H1 (cell line): ENCODE measurements at places on chromosomes 1 and 21. TPM values are rescaled to one million over a fixed set of nuclear protein-coding genes. Genes with fewer than 3 reads are reported as not detected.
A peak's percentile ranks its signal among the peaks of the same experiment; 100 is the strongest.

- DNase-seq: no peak
Measured at GRCh38 chr1:108643492-108644335, 17.2 kb downstream of the HENMT1 start.

DNA sequence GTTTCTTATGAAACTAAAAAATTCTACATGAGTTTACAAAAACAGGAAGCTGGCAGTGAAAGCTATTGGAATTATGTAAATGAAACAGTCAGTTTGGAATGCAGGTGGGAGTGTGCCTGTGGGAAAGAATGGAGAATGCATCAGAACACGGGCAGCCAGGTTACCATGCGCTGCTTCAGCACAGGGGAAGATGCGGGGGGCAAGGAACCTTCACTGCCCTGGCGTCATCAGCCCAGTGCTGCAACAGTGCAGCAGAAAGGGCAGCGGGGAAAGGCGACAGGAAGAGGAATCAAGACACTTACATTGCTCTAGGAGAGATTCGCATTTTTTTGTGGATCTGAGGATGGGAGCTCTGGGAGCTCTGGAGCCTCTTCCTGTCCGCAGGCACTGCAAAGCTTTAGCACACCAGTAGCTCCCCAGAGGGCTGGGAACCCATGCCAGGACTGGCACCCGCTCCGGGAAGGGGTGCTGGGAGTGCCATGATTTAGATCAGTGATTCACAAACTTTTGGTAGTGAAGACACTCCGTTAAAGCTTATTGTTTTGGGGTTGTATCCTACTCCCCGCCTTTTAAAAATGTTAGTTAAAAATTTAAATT lies 64.1 kb upstream of the WDR26 start:
- peak; percentile 75 for DNase-seq

- no peak for DNase-seq
Measured at GRCh38 chr1:15328351-15329103, 81.2 kb upstream of the EFHD2 start.

- no peak for DNase-seq
Measured at GRCh38 chr1:46248122-46248920, 758 bp downstream of the RAD54L start.

DNA sequence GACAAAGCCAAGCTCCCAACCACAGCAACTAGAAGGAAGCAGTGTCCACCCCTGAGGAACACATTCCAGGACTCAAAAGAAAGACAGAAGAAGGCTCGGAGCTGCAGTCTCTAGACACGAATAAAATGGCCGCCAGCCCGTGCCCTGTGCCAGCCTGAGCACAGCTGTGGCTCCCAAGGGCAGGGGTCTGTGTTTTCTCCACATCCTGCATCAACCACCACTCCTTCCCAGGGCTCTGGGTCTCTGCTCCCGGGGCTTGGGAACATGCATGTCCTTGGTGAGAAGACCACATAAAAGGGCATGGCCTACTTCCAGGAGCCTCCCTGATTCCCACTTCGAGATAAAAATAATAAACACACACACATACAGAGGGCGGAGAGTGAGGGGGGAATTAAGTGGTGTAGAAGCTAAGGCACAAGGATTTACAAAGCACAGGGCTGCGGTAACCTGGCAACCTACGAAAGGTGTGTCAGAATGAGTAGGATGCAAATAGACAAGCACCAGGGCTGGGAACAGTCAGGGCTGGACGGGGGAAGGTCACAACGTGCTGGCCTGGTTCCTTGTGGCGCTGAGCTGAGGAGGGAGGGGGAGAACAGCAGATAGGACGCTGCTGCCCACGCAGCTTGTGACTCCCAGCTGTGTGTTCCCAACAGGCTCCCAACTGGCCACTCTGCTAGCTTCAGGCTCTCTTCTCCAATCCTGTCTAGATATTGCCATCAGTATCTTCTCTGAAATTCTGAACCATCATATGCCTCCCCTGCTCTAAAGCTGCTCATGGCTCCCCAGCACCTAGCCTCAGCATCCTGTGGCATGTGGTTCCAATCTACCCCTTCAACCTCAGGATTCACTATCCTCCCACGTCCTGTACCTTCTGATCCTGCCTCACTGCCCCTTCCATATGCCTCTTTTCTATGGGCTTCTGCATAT lies 72.5 kb downstream of the CD34 start:
- no peak for DNase-seq

GRCh38 chr1:1135339-1136136 lies 19.6 kb upstream of the C1orf159 start:
- DNase-seq: no peak

DNA sequence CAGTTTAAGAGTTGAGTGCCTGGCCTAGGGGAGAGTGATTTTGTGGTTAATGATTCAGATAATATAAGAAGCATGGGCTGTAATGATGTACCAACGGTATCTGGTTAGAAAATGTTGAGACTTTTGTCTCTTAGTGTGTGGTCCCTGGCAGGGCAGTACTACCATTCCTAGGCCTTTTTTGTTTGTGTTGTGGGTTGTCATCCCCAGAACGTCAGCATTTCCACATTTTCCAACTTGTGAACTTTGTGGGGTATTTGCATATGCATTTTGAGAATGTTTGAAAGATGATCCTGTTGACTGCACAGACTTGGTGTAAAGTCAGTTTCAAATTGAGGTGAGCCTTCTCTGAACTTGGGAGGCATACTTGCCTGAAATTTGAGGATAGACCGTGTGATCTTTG lies 11.4 kb downstream of the NEK7 start:
- DNase-seq: no peak

DNA sequence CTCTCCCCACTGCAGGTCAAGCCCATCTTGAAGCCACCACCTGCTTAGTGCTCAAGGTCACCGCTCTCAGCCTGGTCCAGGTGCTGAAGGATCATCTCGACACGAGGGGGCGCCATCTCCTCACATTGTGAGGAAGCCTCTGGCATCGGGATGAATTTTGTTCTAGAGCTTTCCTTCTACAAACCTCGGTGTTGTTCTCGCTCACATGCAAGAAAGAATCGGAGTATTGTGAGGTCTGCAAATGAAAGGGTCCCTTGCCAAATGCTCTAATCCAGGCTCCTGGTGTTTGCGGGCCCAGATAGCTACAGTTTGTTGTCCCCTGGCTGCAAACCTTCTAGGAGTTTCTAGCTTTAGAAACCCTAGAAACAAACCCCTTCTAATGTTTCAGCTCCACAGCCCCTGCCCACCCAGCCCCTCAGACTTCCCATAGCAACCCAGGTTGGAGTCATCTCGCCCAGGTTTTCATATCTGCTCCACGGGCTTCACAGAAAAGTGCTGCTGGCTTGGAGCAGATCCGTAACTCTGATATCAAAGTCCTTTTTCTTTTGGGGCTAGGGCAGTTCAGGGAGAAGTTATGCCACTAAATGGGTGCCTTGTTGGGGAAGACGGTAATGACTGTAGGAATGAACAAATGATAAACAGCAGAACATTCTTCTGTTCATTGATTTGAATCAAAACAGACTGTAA lies 8.6 kb upstream of the ATP5PO start:
- peak; percentile 97 for DNase-seq

DNA sequence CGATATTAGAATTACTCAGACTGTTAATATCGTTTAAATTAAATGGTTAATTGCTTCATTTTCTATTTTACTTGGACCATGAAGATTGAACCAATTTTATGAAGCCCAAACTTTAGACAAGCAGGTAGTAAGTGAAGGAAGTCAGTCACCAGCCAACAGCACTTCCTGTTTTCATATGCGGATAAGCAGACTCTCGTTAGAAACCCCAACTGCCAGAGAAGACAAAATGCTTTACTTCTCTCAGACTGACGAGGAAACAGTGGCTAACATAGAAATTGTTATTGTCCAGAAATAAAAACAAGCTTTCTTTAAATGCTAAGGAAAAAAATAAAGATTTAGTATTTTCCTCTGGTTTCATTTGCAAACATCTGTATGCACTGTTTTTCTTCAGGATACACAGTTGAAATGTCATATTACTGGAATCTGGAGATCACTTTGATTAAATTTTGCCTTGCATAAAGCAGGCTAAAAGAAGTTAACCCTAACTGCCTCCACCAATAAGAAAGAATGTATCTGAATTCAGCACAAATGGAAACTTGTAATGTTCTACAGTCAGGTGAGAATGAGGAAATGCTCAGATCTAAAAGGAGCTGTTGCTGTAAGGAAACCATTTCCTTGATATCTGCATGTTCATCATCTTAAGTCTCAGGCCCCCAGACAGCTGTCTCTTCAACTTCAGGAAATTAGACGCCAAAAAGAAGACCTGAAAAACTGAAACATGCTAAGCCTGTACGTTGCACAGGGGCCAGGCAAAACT lies 129.8 kb upstream of the SAMSN1 start:
- DNase-seq: no peak

GRCh38 chr1:79595931-79596330 lies 589.4 kb upstream of the ADGRL4 start:
- DNase-seq: no peak

- no peak for DNase-seq
Measured at GRCh38 chr1:32870615-32871363, at the start of gene FNDC5. Gene FNDC5, minus strand, starts transcription at chr1:32870912.

DNA sequence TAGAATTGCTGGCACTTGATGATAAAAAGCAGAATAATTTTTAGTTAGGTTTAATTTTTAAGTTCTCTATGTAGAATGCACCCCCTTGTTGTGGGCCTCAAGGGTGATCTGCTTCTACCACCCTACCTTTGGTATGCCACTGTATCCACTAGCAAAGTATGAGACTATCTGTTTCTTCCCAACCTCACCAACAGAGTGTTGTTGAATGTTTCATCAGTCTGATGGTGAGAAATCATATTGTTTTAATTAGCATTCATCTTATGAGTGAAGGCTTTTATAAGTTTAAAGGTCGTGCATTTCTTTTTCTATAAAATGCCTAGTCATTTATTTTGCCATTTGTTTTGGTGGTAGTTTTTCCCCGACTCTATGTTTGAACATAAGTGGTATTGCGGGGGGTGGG lies 141.0 kb downstream of the MAGI3 start:
- DNase-seq: no peak

- no peak for DNase-seq
Measured at GRCh38 chr1:83034851-83035250, 964.1 kb downstream of the TTLL7 start.

DNA sequence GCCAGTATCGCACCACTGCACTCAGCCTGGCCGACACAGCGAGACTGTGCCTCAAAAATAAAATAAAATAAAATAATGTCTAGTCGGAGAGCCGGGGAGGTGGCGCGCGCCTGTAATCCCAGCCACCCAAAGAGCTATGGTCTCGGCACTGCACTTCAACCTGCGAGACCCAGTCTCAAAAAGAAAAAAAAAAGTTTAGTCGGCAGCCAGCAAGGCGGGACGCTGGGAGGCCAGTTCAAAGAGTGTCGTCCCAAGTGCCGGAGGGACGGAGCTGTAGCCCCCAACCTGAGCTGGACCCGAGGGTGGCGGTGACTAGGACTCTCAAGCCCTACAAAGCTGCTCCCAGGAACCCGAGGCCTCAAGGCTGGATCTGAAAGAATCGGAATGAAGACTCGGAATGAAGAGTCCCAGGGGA lies 632 bp upstream of the FALEC start:
- no peak for DNase-seq

DNA sequence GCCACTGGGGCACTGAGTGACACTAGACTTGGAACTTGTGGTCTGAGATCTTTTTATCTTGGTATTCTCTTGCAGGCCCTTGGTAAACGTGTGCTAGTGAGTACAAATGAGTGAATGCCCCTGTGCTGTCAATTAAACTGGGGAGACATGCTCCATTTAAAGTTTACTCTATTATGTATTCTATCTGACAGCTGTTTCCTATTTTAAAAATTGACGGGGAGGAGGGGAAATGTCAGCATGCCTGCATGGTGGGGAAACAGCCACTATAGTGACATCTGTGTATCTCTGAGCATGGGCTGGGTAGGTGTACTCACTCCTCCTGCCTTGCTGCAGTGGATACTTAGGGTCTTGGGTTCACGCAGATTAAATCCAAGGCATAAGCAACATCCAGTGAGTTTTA lies 59.0 kb upstream of the IKBKE start:
- no peak for DNase-seq

DNA sequence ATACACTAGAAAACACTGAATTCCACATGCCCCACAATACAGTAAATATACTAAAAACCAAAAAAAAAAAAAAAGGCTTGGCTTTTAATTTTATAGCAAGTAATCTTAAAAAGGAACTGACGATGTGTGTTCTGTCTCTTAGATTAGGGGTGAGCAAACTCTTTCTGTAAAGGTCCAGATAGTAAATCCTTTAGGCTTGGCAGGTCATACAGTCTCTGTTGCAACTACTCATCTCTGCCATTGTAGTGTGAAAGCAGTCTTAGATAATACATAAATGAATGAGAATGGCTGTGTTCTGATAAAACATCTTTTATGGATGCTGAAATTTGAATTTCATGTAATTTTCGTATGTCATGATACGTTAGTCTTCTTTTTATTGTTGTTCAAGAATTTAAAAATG lies 150.2 kb downstream of the SLC30A10 start:
- DNase-seq: no peak

DNA sequence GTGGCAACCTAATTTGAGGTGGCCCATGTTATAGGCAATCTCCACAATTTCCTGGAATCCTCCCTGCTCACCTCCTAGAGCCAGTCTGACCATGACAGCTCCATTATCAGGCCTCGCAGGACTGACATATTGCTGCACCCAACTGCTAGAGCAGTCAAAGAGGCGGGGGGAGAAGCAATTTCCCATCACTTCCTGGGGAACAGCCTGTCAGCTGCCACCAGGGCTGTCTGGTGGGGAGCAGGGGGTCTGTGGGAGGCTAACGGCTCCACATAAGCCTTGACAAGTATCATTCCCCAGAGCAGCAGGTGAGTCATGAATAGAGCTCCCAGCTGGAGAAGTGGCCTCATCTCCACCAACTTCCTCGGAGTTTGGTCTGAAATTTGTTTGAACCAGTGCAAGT lies 322.9 kb downstream of the MATN1 start:
- no peak for DNase-seq

DNA sequence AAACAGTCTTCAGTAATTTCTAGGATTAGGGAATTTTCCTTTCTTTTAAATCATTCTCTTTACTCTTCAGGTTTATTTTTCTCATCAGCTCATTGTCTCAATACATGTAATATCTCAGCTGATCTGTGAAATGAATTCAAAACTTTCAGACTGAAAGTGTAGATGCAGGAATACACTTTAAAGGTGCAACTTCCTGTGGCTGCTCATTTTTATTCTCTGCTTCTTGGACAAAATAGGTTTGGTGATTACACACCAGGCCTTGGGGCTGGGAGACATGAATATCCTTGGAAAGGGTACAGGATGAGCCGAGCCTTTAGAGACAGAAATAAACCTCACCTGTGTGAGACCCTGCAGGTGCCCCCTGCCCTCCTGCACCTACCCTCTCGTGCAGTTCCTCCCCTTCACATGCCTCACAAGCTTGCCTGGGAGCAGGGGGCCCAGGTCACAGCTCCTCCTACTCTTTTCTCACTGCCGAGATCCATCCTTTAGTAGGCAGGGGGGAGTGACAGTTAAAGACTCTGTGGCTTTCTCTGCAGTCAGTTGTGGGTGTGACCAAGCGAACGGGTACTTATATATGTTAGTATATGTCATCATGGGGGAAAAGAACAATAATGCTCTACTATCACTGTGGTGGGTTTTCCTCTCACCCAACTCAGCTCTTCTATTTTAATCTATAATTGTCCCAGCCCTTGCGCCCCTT lies 23.6 kb downstream of the XCL2 start:
- DNase-seq: no peak

Gene SDHB
- polyA plus RNA-seq: 67.1 and 84.0 TPM in 2 replicates

Gene ITLN1
- not detected in 2 replicates for polyA plus RNA-seq

Gene FCER1A
- polyA plus RNA-seq: not detected in 2 replicates

Gene PLCH2
- polyA plus RNA-seq: 0.14 TPM in 2 replicates

Gene AK5
- polyA plus RNA-seq: 2.0 and 2.1 TPM in 2 replicates

Gene CENPL
- 4.5 and 6.6 TPM in 2 replicates for polyA plus RNA-seq

Gene RGS13
- polyA plus RNA-seq: not detected in 2 replicates

Gene COA6
- 22.9 and 24.9 TPM in 2 replicates for polyA plus RNA-seq

Gene TPRG1L
- polyA plus RNA-seq: 19.8 and 22.3 TPM in 2 replicates

Gene FALEC
- not detected in 2 replicates for polyA plus RNA-seq

Gene GPR25
- not detected in 2 replicates for polyA plus RNA-seq
